Left lobe of liver (tissue), 2 donors: ENCODE measurements at places on chromosomes 5 and 9. TPM values are rescaled to one million over a fixed set of nuclear protein-coding genes. Genes with fewer than 3 reads are reported as not detected.

- no peak for DNase-seq
Observed at GRCh38 chr9:37977851-37978480, 74.0 kb upstream of the SLC25A51 start.

DNA sequence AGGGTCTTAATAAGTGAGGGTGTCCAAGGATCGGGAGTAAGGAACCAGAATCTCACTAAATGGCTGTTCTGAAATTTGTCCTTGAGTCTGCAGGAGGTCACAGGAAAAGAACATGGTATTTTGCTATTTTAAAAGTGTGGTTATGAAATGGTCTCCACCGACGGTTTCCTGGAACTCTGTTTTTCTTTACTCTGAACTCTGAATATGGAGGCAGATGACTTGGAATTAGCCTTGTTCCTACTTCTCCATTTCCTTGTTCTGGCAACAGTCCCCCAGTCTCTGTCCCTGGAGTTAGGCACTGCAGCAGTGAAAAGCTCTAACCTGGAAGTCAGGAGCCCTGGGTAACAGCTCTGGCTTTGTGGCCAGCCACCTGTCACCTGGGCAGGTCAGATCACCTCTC is 46.6 kb upstream of the C5orf58 start:
- DNase-seq, result no peak

GRCh38 chr5:141805874-141806595 is 72.2 kb downstream of the PCDH1 start:
- no peak for DNase-seq

DNA sequence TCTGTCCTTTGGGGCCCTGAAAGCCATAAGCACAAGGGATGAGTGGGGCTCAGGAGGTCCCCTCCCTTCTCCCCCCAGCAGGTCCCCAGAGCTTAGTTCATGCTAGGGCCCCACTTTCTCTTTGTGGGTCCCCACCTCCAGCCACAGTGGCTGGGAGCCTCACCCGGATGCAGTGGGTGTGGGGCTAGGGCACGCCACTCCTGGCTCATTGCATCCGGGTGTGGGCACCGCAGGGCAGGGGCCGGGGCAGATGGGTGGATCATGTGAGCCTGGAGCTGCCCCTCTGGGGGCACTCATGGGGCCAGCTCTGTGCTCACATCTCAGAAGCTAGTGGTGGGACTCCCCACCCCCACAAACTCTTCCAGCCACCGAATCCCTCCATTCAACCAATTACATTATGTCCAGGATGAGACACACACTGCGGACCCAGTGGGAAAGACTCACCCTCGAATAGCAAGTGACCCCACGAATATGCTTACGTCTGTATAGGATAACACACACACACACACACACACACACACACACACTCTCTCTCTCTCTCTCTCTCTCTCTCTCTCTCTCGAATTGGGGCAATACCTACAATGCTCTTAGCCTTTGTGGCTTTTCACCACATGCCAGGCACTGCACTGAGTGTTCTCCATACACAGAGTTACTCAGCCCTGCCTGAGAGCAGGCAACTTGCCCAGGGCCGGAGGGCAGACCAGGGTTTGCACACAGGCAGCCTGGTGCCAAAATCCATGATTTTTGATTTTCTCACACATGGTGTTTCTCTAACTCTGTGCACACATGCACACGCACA is 16.8 kb upstream of the PHYKPL start:
- peak; percentile 81 for DNase-seq

DNA sequence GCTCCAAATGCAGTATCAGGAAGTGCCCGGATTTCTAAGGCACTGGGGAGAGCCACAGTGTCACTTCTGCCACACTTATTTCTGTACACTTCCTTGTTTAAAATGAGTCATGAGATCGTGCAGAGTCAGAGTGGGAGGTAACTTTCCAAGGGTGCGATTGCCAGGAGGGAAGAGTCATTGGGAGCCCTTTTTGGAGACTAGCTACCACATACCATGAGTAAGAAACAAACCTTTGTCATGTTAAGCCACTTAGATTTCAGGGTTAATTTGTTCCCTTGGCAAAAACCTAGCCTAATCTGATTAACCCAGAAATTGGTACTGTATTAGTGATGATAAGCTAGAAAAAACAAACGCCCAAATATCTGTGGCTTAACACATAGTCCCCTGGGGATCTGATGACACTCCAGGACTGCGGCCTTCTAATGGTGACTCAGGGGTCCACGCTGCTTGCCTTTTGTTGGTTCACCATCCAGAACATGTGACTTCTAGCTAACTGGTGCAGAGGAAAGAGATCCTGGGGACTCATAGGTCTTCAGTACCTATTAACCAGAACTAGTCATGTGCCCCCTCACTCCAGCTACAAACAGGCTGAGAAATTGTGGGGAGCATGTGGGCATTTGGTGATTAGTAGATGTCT is 48.6 kb upstream of the TLE1 start:
- no peak for DNase-seq

- DNase-seq, result no peak
Observed at GRCh38 chr9:127954831-127955293, 17.2 kb upstream of the DPM2 start.

DNA sequence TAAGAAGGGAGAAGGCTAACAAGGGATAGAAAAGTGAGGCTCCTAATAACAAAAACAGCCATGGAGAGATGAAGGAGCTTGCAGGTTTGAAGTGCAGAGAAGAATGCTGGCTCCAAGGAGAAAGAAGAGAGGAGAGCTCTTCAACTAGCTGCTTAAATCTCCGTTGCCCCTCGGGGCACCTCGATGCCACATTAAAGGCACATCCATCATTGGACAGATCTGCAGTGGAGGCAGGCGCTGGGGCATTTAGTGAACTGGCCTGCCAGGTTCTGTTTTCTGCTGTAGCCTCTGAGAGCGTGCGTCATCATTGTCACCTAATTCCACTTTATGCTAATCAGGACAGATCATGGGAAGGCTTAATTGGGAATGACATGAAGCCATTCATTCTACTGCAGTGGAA is 1426.2 kb upstream of the WWC1 start:
- no peak for DNase-seq

The CNTLN gene
- total RNA-seq, result 8.5 TPM

The GPRIN1 gene
- total RNA-seq, result 0.18 TPM
